ENCODE measurements at places on chromosomes 3 and 15.

DNA sequence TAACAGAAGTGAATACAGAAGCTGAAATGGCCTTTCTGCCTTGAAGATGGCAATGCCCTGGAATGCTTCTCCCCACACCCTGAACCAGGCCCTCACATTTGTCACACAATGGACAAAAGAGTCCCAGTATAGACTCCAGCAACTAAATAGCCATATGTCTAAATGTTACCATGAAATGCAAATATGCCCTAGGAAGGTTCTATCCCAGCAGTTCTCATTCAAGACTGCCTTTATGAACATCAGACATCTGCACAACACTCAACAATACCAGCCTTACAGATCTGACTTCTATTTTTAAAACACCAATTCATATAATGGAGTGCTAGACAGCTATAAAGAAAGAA lies 7.9 kb downstream of the ITGB5 start:
- DNase-seq: no peak

- DNase-seq: no peak
Observed at GRCh38 chr3:86973440-86973839, 17.5 kb downstream of the VGLL3 start.

DNA sequence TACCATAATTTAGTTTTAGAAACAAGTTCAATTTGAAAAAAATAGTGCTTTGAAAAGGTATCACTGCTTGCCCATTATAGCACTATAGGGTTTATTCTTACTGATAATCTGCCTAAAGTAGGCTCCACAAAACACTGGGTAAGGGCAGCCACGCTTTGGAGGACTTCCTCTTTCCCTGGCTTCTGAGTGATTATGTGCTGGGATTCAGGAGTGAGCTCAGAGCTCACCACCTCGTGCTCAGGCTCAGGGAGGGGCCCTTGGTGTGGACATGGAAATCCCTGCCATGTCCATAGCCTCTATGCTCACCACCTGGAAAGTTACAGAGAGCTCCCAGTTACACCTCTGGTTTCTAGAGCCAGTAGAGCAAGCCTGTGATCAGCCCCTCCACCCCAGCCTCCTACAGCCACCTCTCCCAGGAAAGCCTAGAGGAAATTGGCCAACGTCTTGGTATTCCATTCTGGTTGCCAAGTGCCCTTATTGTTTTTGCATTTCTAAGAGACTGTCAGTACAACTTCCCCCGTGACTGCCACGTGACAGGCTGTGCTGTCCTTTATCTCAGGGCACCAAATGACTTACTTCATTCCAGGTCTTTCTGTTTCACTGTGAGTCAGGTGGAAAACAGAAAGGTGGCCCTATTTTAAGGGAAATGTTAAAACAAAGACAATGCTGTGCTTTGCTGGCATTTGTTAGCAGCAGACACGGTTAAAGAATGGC lies 316.0 kb downstream of the RORA start:
- no peak for DNase-seq

GRCh38 chr3:123644358-123644757 lies 59.5 kb upstream of the HACD2 start:
- DNase-seq: no peak

- DNase-seq: no peak
Observed at GRCh38 chr3:177107461-177108239, 89.6 kb downstream of the TBL1XR1 start.

GRCh38 chr3:184209146-184209923 lies 20.1 kb upstream of the VWA5B2 start:
- DNase-seq: no peak

DNA sequence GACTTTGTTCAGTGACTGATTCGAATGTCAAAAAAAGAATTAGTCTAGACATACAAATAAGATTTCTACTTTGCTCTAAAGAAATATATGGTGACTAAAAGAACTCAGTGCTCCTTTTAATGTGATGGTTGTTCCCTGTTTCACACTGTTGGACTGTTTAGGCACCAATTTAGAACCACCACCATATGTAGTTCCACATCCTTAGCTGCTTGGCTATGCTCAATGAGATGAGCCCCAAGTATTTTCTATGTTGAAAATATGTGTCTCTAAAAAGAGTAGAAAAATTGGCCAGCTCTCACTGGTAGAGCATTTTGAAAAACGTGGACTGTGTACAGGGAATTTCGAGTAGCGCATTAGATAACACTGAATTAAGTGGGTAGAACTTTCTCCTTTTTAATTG lies 167.3 kb downstream of the GOLIM4 start:
- no peak for DNase-seq

GRCh38 chr3:15458212-15458780 lies 30.9 kb downstream of the EAF1 start:
- DNase-seq: no peak

DNA sequence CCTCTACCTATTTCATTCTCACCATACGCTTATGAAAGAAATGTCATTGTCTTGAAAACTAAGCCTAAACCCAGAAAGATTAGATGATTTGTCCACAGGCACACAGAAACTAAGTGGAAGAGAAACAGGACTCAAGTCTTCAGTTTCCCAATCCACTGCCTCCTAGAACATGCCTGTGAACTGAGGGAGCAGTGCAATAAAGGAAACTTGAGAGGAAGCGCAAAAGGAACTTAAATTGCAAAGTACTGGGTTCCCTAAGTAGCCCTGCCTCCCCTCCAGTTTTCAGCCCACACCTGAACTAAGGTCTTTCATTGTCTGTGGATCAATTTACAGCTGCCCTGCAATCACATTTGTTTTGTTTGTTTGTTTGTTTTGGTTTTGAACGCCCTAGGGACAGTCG lies 56.7 kb upstream of the TSEN2 start:
- no peak for DNase-seq

DNA sequence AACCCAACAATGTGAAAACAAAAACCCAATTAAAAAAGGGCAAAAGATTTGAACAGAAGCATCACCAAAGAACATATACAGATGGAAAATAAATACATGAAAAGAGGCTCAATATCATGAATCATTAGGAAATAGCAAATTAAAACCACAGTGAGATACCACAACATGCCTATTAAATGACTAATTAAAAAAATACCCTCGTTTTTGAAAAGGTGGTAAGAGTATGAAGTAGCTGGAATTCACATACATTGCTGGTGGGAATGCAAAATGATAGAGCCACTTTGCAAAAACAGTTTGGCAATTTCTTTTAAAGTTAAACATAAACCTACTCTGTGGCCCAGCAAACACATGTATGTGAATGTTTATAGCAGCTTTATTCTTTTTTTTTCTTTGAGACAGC lies 75.8 kb downstream of the B3GNT5 start:
- DNase-seq: no peak

- DNase-seq: peak; percentile 76
Observed at GRCh38 chr15:43826508-43827341, at the start of gene WDR76. Gene WDR76, plus strand, starts transcription at chr15:43827002. Its CDS starts 31 bp downstream, at chr15:43827033.

DNA sequence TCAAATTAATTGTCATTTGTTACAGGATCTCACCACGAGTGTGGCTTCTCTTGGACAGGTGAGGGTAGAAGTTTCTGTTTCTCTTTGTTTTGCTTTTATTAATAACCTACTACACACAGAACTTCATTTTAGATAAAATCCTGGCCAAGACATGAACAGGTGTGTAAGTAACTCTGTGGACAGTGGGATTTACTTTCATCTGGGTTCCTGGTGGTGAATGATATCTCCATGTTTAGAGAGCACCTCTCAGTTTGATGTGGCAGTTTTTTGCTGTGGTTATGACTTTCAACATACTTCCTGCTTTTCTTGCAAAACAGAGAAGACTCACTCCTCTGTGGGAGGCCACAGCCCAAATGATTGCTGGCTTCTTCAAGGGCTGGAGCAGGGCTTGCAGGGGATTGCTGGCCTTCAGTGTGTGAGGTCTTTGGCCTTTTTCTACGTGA lies 71.1 kb upstream of the XCR1 start:
- peak; percentile 53 for DNase-seq

DNA sequence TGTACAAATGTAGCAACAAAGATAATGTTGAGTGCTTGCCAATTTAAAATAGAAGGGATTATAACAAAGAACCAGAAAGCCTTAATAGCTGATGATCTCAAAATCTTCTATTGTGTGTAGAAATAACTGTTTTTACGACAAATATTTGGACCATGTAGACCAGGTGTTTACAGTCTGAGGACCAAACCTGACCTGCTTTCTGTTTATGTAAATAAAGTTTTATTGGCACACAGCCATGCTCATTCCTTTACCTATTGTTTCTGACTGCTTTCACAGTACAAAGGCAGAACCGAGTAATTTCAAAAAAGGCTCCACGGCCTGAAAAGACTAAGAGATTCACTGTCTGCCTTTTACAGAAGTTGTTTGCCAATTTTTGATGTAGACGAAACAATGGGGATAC lies 91.8 kb downstream of the GOLIM4 start:
- no peak for DNase-seq

DNA sequence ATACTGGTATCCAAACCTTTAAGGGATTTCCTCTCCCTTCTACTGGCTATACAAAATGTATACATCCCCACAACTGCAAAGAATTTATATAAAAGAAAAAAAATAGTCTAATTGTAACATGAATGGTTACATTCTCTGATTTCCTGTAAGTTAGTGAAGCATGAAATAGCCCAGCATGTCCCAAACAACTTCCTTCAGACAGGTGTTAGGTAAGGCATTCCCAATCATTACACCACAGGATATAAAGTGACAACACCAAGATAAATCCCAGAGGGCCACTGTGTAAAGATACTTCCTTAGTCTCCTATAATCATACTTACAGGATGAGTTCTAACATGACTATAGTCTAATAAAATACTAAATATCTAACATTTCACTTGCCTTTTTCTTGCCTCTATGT lies 7.6 kb downstream of the CMTM6 start:
- no peak for DNase-seq

DNA sequence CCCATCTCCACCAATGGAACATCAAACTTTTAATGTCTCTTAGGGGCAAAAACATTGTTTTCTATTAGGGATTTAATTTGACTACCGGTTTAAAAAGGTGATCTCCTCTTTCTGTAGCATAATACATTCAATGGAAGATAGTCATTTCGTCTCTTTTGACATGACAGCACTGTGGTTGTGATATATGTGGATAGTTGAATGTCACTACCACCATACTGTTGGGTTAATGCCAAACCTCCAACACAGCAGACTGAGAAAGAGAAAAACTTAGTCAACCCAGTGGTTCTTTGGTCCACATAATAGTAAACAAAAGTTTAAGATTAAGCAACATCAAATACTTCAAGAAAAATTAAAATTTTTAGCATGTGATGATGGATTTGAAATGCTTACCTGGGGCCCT lies 530.4 kb downstream of the AGBL1 start:
- DNase-seq: no peak

- no peak for DNase-seq
Observed at GRCh38 chr3:30531017-30531570, 75.3 kb upstream of the TGFBR2 start.

DNA sequence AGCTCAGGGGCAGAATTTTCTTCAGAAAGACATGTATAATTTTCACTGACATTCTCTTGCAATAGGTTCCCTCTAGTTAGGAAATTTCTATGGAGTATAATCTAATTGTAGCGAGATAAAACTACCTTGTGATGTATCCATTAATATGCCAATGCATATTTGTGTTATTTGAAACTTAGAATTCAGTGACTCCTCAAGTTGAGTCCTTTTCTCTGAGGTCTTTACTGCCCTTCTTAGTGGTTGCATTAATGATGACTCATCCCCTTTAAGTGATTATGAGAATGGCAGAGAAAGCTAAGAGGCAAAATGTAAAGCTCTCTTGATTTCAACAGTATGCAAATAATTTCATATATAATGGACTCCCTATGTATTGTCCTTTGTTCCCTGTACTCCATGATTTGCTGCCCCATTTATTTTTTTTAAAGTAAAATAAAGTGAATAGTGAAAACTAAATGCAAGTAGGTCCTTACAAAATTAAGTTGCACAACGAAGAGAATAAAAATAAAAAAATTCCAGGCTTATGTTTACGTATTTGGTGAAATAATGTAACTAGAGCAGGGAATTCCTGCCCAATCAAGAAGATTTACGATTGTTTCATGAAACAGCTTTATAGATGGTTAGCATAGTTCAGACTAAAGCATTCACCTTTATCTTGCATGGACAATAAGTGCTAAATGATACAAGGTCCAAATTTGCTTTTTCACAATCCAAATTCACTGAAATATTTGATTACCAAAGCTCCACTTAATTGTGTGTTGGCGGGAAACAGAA lies 78.1 kb downstream of the ZPLD1 start:
- no peak for DNase-seq

DNA sequence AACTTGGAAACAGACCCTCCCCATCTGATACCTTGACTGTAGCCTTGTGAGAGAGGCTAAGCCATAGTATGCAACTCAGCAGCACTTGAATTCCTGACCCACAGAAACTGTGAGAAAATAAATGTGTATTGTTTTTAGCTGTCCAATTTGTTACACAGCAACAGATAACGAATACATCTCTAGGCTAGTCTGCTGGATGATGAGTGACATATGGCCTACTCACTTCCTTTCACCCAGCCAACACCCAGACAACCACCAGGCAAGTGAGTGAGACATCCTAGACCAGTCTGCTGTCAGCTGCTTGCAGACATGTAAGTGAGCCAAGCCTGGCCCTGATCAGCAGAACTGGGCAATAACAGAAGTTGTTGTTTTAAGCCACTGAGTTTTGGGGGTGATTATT lies 19.2 kb upstream of the SMAD6 start:
- DNase-seq: no peak

DNA sequence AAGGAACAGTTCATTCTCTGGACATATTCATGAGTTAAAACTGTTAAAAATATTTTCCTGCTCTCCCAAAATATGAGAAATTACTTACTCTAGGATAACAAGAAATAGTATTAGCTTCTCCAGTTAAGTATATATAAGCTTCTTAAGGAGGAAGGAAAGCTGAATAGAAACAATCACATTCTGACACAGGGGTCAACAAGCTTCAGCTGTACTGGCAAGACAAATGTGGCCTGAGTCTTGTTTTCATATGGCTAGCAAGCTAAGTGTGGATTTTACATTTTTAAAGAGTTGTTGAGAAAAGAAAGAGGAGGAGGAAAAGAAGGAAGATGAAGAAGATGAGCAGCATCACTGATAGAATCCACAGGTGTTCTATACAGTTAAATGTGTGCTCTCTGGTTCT lies 313.8 kb downstream of the ZPLD1 start:
- DNase-seq: no peak

DNA sequence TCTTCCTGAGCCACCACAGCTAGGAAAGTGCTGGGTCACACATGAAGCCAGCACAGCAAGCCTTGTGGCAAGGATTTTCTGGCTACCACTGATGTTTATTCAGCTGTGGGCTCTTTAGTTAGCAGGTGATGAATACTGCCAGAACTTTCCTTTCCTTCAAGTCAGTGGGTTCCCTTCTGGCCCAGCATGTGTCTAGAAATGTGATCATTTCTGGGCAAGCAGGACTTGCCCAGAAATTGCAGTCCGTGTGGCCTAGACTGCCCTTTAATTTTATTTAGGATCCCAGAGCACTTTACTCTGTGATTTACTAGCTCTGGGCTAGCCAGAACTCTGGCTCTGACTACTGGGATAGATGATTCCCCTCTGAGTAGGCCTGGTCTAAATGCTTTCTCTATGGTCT lies 397.5 kb downstream of the ZIC4 start:
- DNase-seq: no peak

- no peak for DNase-seq
Observed at GRCh38 chr15:59063042-59063441, 41.9 kb upstream of the CCNB2 start.

GRCh38 chr15:36653851-36654250 lies 74.4 kb downstream of the CDIN1 start:
- DNase-seq: no peak
